Ureter (tissue), 1 donor: ENCODE measurements at places on chromosomes 7 and 10. TPM values are rescaled to one million over a fixed set of nuclear protein-coding genes. Genes with fewer than 3 reads are reported as not detected.

The PLEKHS1 gene
- 25.7 TPM for total RNA-seq

DNA sequence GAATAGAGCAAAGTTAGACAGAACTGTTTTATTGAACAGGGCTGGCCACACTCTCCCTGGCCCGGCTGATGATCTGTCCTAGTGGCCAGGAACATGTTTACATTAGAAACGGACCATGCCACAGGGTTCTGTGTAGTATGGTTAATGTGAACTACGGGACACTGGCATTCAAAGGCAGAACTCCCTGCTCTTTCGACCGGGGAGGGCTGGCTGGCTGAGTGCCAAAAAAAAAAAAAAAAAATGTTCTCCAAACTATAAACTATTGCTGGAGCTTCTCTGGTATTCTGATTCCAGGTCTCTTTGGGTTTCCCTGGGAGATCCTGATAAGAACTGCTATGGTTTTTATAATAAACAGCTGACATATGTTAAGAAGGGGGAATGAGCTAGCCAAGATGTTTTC is 1262.6 kb upstream of the SORCS1 start:
- DNase-seq, result no peak

- no peak for DNase-seq
Measured at GRCh38 chr7:85103962-85104361, 82.9 kb downstream of the SEMA3D start.

- no peak for DNase-seq
Measured at GRCh38 chr7:28808796-28809533, 149.2 kb downstream of the TRIL start.

The WDR37 gene
- total RNA-seq, result 24.1 TPM

The ARMC3 gene
- total RNA-seq, result not detected

GRCh38 chr10:59709395-59710125 is at the start of gene SLC16A9:
Gene SLC16A9 (minus strand): TSS chr10:59709850. CDS start chr10:59684291, 25,559 bp downstream.
- peak; percentile 83 for DNase-seq

The CTAGE4 gene
- total RNA-seq, result 4.0 TPM

DNA sequence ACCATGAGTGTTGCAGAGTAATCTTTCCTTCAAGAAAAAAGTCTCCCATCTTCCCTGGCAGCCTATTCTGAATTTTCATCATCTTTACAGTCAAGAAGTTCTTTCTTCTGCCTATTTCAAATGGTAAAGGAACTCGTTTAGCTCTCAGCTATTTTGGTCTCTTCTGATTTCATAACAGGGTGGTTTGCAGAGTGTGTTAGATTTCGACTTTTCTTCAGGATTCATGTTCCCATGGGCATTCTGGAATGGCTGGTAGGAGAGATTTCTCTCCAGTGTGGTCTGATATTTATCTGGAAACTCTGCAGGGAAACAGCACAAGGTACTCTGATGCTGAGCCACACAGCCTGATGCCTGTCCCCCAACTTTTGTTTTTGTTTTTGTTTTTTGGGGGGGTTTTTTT is 111.1 kb upstream of the FAM171A1 start:
- no peak for DNase-seq

- DNase-seq, result no peak
Measured at GRCh38 chr10:89367529-89367928, 10.3 kb upstream of the IFIT1B start.

- DNase-seq, result no peak
Measured at GRCh38 chr10:35644050-35644950, 2.2 kb upstream of the FZD8 start.

The PIP gene
- total RNA-seq, result not detected

GRCh38 chr10:61812920-61813319 is 88.6 kb upstream of the ARID5B start:
- DNase-seq, result no peak

DNA sequence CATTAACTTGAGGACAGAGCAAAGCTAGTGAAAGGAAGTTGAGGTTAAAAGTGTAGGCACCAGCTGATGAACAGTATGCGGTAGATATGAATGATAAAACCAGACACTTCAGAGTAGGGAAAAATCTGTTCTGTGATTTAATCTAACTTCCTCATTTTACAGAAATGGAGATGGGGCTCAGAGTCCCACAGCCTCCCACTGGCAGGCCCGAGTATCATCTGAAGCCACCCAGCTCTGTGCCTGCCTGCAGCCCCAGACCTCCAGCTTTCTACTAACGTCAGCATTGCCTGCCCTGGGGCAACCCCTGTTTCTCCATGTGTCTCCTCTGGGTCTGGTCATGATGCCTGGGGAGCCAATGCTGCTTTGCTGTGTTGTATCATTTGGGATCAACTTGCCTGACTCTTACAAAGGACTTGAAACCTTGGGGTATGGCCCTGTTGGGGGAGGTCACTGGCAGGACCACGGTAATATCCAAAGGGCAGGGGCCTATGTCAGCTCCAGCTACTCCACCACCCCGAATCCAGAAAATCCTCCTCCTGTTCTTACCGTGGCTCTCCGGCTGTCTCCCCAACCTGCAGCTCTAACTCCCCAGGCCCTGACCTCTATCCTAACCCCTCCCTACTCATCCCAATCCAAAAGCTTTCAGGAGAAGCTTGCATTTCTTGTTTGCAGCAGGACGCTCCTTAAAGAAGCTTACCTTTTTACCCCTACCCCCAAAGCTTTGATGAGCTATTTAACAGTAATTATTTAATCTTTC is 56.2 kb upstream of the NPY start:
- no peak for DNase-seq

DNA sequence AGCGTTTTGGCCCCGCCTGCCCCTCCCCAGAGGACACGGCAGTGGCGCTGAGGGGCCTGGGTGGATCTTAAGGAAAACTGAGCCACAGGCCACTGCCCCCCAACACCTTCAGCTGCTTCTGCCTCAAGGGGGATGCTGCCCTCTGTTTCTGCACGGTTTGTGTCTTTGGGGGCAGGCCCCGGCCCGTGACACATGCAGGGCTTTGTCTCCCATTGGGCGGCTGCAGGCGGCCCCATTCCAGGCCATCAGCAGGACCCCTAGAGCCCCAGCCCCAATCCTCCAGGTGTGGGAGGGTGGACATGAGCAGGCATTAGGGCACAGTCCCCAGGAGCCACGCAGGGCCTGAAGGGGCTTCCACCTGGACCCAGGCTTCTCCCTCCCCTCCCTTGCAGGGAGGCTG is 25.3 kb upstream of the PPP2R2D start:
- DNase-seq, result no peak

The WNT8B gene
- 0.99 TPM for total RNA-seq

GRCh38 chr10:84497978-84498377 is 169.6 kb downstream of the CCSER2 start:
- no peak for DNase-seq

GRCh38 chr10:79482304-79482703 is 30.0 kb upstream of the EIF5AL1 start:
- DNase-seq, result no peak

DNA sequence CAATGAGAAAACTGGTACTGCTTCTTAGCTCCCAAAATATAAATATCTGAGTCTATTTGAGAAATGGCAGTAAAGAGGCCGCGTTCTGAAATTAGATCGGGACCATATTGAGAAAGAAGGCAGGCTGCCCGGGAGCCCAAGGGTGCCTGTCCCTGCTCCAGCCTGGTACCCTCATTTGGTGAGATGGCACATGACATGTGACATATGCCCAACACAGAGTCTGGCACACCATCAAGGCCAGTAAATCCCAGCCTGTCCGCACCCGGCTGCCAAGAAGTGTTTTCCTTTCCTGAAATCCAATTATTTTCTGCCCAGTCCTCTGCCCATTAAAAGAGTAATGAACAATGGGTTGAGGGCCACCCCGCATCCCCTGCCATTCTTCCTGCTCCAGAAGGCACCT is 66.4 kb downstream of the CDH23 start:
- DNase-seq, result no peak

DNA sequence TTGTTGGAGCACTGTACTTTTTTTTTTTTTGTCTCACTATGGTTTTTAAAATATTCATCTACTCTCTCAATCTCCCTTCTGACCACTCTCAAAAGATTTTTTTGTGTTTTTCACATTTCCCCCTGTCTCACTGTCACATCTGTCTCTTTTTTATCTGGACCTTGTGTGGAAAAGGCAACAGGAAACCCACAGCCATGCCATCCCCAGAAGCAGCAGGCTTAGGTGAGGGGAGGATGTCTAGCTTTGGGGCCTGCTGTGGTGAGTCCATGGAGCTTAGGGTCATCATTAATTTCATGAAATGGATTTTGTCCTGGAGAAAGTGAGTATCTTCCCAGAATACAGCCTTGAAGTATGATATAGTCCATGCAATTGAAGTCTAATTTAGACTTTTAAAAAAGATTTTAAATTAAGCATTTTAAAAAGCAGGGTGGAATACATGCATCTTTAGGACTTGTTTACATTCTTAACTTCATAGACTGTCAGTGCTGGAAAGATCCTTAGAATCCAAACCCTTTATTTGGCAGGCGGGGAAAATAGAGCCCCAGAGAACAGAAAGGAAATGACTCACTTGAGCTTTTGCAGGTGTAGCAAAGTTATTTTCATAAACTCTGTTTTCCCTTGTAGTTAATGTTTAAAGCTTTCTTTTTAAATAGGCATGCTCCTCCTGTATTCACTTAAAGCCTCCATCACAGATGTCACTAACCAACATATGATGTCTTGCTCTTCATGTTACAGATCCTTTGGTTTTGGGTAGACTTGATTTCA is 25.1 kb downstream of the MINDY4 start:
- no peak for DNase-seq

The DOCK1 gene
- total RNA-seq, result 97.7 TPM

- no peak for DNase-seq
Measured at GRCh38 chr10:116093031-116093430, 180.0 kb downstream of the GFRA1 start.

- DNase-seq, result no peak
Measured at GRCh38 chr7:91206361-91206960, 57.8 kb upstream of the FZD1 start.

The FAM25G gene
- not detected for total RNA-seq

- DNase-seq, result no peak
Measured at GRCh38 chr7:155725006-155725355, 80.5 kb downstream of the RBM33 start.

GRCh38 chr10:43708262-43708661 is 59.6 kb upstream of the ZNF32 start:
- no peak for DNase-seq

GRCh38 chr7:92835851-92836488 is 403 bp downstream of the CDK6 start:
- DNase-seq, result peak; percentile 45

- DNase-seq, result no peak
Measured at GRCh38 chr10:69879634-69880257, 78.0 kb downstream of the COL13A1 start.

DNA sequence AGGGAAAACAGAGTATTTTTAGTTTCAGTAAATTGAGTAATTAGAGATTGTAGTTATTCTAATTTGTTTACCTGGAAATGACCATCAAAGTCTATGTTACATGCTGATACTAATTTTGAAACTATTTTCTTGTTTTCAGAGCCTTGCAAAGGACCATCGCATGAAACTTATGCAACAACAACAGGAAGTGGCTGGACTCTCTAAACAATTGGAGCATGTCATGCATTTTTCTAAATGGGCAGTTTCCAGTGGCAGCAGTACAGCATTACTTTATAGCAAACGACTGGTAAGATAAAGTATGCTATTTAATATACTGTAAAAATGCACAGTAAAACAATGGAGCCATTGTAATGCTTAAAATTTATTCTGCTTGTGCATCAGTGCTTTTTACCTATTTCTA is 78.5 kb downstream of the TRIM24 start:
- no peak for DNase-seq

- DNase-seq, result no peak
Measured at GRCh38 chr7:40570223-40570622, 435.4 kb downstream of the SUGCT start.

DNA sequence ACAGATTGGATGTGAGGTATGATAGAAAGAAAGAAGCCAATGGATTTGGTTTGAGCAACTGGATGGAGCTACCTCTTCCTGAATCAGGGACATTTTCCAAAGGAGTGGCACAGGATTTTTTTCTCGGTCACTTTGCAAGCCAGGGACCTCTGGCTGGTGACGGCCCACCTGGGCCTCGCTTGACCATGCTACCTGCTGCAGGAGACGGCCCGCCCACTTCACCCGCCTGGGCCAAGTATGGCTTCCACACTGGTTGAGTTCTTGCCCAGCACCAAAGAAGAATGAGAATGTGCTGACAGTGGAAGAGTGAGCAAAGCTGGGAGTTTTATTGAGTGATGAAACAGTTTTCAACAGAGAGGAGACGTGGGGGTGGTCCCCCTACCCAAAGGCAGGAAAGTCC is 24.5 kb upstream of the SH3PXD2A start:
- no peak for DNase-seq

- DNase-seq, result no peak
Measured at GRCh38 chr7:105376908-105377533, 11.7 kb downstream of the SRPK2 start.

DNA sequence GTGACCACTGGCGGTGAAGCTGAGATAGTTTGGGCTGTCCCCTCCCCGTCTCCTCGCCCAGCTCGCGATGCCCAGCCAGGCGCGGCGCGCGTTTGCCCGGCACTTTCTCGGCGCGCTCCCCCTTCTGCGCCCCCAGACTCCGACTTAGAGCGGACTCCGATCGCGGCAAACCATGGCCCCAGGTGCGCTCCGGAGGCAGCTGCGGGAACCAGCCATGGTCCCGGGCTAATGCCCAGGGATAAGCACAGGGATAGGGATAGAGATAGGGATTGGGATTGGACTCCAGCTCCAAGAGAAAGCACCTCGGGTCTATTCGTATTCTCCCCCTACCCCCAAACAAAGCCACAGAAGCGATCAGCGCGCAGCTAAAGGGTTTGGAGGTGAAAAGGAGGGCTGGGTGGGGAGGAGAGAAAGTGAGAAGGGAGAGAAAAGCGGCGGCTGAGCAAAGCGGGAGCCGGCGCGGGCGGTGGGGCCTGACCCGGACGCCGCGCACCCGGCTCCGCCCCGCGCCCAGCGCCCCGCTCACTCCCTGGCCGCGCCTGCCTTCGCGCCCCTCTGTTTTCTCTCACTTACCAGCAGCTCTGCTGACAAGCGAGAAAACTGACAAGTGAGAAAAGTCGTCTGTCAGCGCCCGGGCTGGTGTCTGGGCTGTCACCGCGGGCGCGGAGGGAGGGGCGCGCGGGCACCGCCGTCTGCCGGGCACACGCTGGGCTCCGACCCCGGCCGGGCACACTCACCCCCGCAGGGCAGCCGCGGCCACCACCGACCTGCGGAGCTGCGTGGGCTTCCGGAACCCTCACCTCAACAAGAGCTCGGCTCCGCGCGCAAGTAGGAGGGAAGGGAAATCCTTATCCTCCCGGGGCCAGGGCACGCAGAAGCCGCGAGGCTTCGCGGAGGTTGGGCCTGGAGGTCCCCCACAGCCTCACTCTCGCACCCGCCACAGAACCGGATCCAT is at the start of gene PDE1C:
PDE1C (minus strand) TSS at position 2 of the 955 bp plus-strand sequence.
- DNase-seq, result no peak

DNA sequence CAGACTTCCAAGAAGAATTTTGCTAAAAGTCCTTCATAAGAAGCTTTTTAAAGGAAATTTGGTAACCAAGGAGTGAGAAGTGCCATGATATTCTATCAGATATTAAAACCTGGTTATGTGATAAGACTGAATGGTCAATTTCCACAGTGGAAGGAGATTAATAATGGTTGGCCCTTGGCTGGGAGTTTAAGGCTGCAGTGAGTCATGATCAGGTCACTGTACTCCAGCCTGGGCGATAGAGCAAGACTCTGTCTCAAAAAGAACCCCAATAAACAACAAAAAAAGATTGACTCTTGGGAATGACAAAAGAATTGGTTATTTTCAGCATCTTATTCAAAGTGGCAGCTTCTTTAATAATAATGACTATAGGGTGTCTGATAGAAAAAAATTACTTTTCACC is 37.2 kb downstream of the EXOC4 start:
- DNase-seq, result no peak

- DNase-seq, result no peak
Measured at GRCh38 chr7:83629117-83629880, 19.6 kb downstream of the SEMA3E start.

- no peak for DNase-seq
Measured at GRCh38 chr7:45663167-45663921, 89.2 kb downstream of the ADCY1 start.
